ENCODE measurements at places on chromosomes 2 and 18.

GRCh38 chr2:38751596-38752410, 642 bp upstream of the SRSF7 start:
- peak; percentile 19 for DNase-seq

- DNase-seq = no peak
Observed at GRCh38 chr18:78876868-78877267, 102.8 kb upstream of the SALL3 start.

- DNase-seq = no peak
Observed at GRCh38 chr18:44065206-44065605, 615.5 kb upstream of the SETBP1 start.

GRCh38 chr2:14635391-14635871, 2.9 kb downstream of the LRATD1 start:
- DNase-seq = peak; percentile 72

- DNase-seq = no peak
Observed at GRCh38 chr2:7026742-7027141, 109.5 kb downstream of the RNF144A start.

GRCh38 chr2:41717839-41718238, 330.0 kb upstream of the PKDCC start:
- DNase-seq = no peak
